SJSA1 (cell line): ENCODE measurements at places on chromosomes 1 and 21. TPM values are rescaled to one million over a fixed set of nuclear protein-coding genes. Genes with fewer than 3 reads are reported as not detected.
A peak's percentile ranks its signal among the peaks of the same experiment; 100 is the strongest.

Gene FMO1
- total RNA-seq: not detected in 2 replicates

Gene RGS8
- total RNA-seq: 0.37 TPM in 1 of 2 replicates, not detected in the other

Gene UBQLN4
- 11.4 and 18.2 TPM in 2 replicates for total RNA-seq

Gene HHIPL2
- total RNA-seq: 2.2 and 3.1 TPM in 2 replicates

Gene RXRG
- not detected in 2 replicates for total RNA-seq

Gene IL24
- total RNA-seq: 1.5 and 3.5 TPM in 2 replicates

GRCh38 chr21:16388291-16388690 lies 658.5 kb downstream of the USP25 start:
- H3K27me3 ChIP-seq: no peaks in the 10 kb centered on the region
- H3K27ac ChIP-seq: no peak overlapping the region
- DNase-seq: no peak
- no peaks in the 10 kb centered on the region for H3K4me1 ChIP-seq

DNA sequence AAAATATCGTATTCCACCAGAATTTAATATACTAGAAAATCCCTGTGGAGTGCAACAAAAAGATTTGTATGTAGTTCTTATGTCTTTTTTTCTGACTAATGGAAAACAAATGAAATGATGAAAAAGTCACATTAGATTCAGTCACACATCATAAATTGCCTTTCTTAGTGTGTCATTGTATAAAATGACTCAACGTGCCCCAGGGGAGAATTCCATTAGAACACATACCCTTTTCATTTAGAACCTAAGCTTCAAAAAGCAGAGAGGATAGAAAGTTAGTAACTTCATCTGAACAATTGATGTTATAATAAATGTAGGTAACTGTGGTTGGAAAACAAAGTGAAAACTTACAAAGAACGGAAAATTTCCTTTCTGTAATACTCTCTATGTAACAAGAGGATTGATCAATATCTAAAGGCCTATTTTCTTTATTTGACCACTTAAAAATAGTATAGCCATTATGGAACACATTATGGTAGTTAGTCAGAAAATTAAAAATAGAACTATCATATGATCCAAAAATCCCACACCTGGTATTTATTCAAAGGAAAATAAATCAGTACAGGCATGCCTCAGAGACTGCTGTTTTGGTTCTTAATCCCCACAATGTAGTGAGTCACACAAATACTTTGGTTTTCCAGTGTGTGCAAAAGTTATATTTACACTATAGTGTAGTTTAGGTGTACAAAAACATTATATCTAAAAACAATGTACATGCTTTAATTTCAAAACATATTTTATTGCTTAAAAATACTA lies 1016.1 kb downstream of the KCNT2 start:
- no peaks in the 10 kb centered on the region for H3K36me3 ChIP-seq
- no peaks in the 10 kb centered on the region for H3K4me1 ChIP-seq
- no peak overlapping the region for H3K27ac ChIP-seq
- DNase-seq: no peak

DNA sequence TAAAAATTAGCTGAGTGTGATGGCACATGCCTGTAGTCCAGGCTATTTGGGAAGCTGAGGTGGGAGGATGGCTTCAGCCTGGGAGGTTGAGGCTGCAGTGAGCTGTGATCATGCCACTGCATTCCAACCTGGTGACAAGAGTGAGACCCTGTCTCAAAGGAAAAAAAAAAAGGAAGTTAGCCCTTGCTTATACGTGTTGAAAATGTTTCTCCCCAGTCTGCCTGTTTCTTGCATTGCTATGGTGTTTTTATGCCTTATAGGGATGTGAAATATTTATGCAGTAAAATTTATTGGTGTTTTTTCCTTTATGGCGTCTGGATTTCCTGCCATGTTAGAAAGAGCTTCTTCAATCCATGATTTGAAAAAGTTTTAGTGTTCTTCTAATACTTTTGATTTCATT lies 3.6 kb upstream of the RERE start:
- no peak overlapping the region for H3K4me3 ChIP-seq
- peaks cover 56% of the 10 kb centered on the region for H3K4me1 ChIP-seq
- H3K27ac ChIP-seq: no peak overlapping the region
- H3K36me3 ChIP-seq: no peaks in the 10 kb centered on the region
- DNase-seq: peak; percentile 24

DNA sequence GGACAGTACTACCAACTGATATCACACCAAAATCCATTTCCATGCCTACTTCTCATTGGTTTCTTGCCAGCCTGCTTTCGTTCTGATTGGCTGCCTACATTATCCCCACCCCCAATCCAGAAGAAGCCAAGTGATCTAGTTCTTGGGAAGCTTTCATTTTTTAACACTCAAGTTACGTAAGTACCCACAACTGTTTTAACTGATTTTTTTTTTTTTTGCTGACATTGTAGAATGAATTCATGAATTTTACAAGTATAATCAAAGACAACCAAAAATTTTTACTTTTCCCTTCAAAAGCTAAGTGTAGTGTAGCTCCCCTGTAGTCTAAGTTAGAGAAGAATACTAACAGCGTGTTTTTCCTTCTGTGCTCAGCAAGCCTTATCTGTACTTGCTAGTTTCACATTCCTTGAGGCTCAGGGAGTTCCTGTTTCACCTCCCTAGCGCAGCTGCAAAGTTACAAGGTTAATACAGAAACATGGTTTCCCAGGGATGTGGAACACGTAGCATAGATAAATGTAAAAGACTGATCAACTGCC lies at the start of gene SLC9C2:
TSS of gene SLC9C2 (minus strand) at position 17 of the 536 bp plus-strand sequence. CDS start 1,296 bp downstream, outside the sequence.
- H3K4me1 ChIP-seq: no peaks in the 10 kb centered on the region
- no peaks in the 10 kb centered on the region for H3K36me3 ChIP-seq
- no peak within 1 kb of the TSS for H3K4me3 ChIP-seq
- no peaks in the 10 kb centered on the region for H3K27me3 ChIP-seq
- H3K27ac ChIP-seq: no peak within 1 kb of the TSS

DNA sequence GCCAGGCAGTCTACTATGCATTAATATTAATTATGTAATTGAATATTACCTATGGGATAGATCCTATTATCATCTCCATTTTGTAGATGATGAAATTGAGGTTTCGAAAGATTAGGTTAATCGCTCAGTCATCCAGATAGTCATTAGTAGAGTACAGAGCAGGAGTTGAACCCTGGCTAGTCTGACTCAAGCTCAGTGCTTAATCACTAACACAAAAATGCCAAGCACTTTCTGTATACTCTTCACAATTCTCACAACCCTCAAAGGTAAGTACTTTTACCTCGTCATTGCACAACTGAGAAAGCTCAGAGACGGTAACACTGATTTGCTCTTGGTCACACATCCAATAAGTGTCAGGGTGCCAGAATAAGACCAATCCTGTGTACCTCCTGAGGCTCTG lies 280.2 kb upstream of the PLXNA2 start:
- DNase-seq: no peak
- H3K4me1 ChIP-seq: no peaks in the 10 kb centered on the region; the same call in 1 of the 2 replicates
- no peaks in the 10 kb centered on the region for H3K36me3 ChIP-seq
- no peak overlapping the region for H3K4me3 ChIP-seq
- no peak overlapping the region for H3K27ac ChIP-seq

- H3K36me3 ChIP-seq: peaks cover 32% of the 10 kb centered on the region
- no peaks in the 10 kb centered on the region for H3K4me1 ChIP-seq
- DNase-seq: no peak
- no peak overlapping the region for H3K27ac ChIP-seq
- no peaks in the 10 kb centered on the region for H3K27me3 ChIP-seq
- H3K4me3 ChIP-seq: no peak overlapping the region
Measured at GRCh38 chr21:45534636-45535331, 7.5 kb downstream of the SLC19A1 start.

DNA sequence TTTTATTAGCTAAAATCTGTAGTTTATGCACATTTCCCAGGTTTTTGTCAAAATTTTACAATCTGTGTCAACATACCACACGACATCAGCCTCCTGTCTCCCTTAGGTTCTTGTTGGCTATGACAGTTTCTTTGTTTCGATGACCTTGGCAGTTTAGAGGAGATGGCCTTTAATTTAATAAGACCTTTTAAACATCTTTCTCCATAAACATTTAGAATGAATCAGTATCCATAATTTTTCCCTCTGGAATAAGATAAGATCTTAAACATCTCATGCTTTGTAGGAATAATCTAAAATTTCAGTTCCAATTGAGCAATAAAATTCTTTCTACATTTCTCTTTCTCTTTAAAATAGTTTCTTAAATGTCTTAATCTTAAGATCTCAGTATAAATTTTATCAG lies 28.7 kb upstream of the DYRK1A start:
- H3K36me3 ChIP-seq: no peaks in the 10 kb centered on the region
- 0 out of 2 replicates have a peak, but pooled peaks cover under 1% of the 10 kb centered on the region for H3K27me3 ChIP-seq
- no peak overlapping the region for H3K4me3 ChIP-seq
- H3K27ac ChIP-seq: peak overlapping the region; percentile 84; the same call in 1 of the 2 replicates
- H3K4me1 ChIP-seq: peaks cover 18% of the 10 kb centered on the region
- DNase-seq: no peak

GRCh38 chr1:100757946-100758345 lies 38.4 kb downstream of the VCAM1 start:
- H3K4me1 ChIP-seq: no peaks in the 10 kb centered on the region
- H3K27me3 ChIP-seq: no peaks in the 10 kb centered on the region
- no peak overlapping the region for H3K27ac ChIP-seq
- H3K36me3 ChIP-seq: no peaks in the 10 kb centered on the region
- no peak overlapping the region for H3K4me3 ChIP-seq

DNA sequence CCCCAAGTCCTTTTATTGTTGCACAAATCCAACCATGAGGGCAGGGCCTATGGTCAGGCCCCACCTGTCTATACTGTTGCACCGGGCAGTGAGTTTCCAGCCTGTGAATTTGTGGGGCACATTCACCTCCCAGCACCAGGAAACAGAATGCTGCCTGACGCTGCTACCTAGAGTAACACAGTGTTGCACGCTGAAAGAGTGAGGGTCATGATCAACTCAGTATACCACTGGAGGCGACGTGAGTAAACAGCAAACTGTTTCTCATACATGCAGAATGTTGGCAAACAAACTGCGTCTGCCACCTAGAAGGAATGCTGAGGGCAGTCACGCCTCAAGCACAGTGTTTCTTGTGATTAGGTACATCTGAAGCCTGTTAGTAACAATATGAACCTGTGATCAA lies 13.4 kb upstream of the LRRC47 start:
- DNase-seq: no peak
- H3K27me3 ChIP-seq: no peaks in the 10 kb centered on the region
- no peaks in the 10 kb centered on the region for H3K4me1 ChIP-seq
- H3K36me3 ChIP-seq: no peaks in the 10 kb centered on the region
- H3K4me3 ChIP-seq: no peak overlapping the region
- H3K27ac ChIP-seq: no peak overlapping the region

DNA sequence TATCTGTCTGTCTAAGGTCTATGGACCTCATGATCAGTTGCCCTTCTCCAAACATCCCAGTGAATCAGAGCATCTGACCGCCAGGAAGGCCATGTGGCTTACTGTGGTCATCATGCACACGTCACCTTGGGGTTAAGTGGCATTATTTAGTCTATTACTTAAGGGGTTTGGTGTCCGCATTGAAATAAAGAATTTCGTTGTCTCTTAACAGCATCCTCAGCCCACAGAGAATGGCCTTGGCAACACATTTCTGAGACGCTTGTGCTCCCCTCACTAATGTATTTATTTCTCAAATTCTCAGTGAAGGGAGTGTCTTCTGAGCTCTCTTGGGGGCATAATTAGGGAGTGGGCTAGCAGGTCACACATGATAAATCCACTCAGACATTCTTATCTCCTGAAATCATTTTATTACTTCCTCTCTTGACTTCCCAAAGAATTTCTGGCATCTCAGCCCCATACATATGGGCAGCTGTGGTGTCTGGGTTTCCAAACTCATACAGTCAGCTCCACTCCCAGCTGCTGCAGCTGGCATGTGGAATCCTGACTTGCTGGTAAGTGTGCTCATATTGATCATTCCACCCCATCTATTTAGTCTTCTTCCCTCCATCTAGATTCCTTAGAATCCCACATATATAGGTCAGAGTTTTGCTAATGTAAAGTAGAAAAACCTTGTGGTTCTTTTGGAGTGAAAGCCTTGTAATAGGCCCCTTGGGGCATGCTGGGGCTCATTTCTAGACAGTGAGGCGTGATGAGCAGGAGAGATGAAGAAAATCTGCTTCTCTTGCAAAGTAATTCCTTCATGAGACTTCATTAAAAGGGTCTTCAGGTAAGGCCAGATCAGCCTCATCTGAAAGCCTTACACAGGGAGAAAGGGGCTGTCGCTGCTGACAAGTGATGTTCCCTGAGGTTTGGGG lies 110.5 kb downstream of the HHAT start:
- no peaks in the 10 kb centered on the region for H3K36me3 ChIP-seq
- DNase-seq: peak; percentile 91
- peak overlapping the region; percentile 93 for H3K27ac ChIP-seq
- H3K4me1 ChIP-seq: peaks cover 43% of the 10 kb centered on the region
- H3K27me3 ChIP-seq: no peaks in the 10 kb centered on the region

GRCh38 chr1:19974822-19975416 lies 4.5 kb downstream of the PLA2G2A start:
- H3K27ac ChIP-seq: no peak overlapping the region
- H3K27me3 ChIP-seq: peaks cover 23% of the 10 kb centered on the region
- H3K4me1 ChIP-seq: no peaks in the 10 kb centered on the region
- DNase-seq: peak; percentile 14
- H3K36me3 ChIP-seq: no peaks in the 10 kb centered on the region
